Right ventricle myocardium superior (tissue), 1 donor: ENCODE measurements at places on chromosomes 11 and 22. TPM values are rescaled to one million over a fixed set of nuclear protein-coding genes. Genes with fewer than 3 reads are reported as not detected.

- DNase-seq: peak; percentile 64
These were observed 22.4 kb downstream of the TOM1 start for GRCh38 chr22:35322126-35322525.

DNA sequence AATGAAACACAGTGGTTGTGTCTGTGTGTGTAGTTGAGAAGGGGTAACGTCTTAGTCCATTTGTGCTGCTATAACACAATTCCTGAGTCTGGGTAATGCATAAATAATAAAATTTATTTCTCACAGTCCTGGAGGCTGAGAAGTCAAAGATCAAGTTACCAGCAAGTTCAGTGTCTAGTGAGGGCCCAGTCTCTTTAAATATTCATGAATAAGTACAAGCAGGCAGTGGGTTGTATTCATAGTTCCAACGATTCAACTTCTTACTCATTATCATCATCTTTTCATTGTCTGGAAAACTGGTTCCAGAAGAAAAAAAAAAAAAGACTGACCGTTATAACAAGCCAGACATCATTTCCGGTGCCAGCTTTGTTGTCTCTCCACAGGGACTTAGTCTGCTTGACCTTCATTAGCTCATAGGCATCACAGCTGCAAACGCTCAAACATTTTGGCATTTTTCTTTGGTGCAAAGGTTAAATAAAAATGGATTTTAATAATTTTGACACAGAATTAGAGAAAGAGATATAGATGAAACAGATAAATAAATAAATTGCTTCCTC lies 1297.5 kb downstream of the LRRC4C start:
- DNase-seq: peak; percentile 39

DNA sequence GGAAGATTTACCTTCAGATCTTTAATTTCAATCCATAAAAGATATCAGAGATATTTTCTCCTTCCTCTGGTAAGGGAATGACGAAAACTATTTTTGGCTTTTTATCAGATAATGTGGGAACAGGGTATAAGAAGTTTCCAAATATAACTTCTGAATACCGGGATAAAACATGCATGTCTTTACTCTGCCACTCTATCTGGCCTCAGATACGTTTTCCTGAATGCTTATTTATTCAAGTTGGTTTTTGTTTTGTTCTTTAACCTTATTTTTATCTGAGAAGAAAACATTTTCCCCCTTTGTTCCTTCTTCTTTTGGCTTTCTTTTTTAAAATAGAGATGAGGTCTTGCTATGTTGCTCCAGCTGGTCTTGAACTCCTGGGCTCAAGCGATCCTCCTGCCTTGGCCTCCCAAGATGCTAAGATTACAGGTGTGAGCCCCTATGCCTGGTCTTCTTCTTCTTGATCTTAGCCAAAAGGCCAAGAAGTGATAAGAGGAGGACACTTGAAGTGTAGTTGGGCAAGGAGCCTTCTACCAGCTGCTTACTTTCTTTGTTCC lies 1.5 kb downstream of the SERPIND1 start:
- DNase-seq: no peak

DNA sequence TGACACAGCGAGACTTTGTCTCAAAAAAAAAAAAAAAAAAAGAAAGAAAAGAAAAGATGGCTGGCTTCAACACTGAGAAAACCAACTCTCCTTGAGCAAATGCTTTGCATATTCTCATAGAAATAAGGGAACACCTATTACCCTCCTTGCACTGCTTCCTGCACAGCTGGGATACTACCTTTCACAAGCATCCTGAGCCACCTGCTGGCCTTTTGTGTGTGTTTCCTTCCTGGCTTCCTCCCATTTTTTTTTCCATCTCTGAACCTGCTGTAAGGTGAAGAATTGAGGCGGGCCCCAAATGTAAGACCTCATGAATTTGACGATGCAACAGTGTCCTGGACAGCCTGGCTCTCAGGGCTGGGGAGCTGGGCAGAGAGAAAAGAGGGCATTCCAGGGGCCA lies 1.9 kb upstream of the RFPL3 start:
- DNase-seq: no peak

DNA sequence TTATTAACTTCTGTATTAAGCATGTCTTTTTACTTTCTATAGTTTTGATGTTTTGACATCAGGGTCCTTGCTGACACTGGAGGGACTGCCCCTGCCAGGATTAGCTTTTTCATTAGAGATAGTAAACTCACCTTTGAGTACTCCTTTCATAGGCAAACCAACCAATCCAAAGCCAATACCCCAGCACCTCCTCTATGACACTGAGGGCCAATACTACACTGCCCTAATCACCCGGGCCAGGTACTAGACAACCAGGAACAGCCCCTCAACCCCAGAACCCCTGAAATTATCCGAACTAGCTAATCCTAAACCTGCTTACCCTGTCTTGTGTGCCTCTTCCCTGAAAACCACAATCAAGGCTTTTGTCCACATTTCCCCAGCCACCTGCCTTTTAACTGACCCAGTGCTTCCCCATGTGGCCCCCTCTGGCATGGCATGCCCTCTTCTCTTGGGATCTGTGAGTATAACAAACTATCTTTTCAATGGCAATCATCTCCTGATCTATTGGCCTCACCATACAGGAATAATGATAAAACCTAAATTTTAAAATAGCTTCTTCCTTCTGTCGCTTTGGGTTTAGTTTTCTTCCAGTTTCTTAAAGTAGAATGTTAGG lies 31.2 kb downstream of the RAB6A start:
- DNase-seq: no peak

GRCh38 chr11:69205743-69206612 lies 50.2 kb downstream of the SMIM38 start:
- DNase-seq: no peak

DNA sequence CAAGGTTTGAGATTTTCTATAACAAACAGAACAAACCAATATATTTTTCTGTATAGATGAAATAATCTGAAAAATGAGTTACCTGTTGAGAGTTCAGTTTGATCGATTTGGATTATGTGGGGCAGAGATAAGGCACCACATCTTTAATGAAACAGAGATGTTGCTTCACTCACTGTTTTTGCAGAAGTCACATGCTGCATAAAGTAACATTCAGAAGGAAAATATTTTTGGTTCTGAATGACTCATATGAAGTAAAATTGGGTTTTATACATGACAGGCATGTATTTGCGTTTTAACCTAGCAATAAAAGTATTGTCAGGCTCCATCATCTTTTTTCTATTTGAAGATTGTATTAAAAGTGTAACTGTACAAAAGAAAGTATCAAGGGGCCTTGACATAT lies 77.8 kb downstream of the BBOX1 start:
- no peak for DNase-seq

- peak; percentile 84 for DNase-seq
These were observed 9.7 kb upstream of the MALAT1 start for GRCh38 chr11:65489035-65489705.

GRCh38 chr11:22666688-22667439 lies 453 bp downstream of the GAS2 start:
- peak; percentile 66 for DNase-seq

MS4A3 gene
- not detected for total RNA-seq

GRCh38 chr11:116517584-116517983 lies 255.2 kb downstream of the BUD13 start:
- no peak for DNase-seq

- no peak for DNase-seq
These were observed 13.4 kb downstream of the VWCE start for GRCh38 chr11:61281581-61282250.

PRODH gene
- 11.9 TPM for total RNA-seq

KLHL35 gene
- total RNA-seq: 0.48 TPM

DNA sequence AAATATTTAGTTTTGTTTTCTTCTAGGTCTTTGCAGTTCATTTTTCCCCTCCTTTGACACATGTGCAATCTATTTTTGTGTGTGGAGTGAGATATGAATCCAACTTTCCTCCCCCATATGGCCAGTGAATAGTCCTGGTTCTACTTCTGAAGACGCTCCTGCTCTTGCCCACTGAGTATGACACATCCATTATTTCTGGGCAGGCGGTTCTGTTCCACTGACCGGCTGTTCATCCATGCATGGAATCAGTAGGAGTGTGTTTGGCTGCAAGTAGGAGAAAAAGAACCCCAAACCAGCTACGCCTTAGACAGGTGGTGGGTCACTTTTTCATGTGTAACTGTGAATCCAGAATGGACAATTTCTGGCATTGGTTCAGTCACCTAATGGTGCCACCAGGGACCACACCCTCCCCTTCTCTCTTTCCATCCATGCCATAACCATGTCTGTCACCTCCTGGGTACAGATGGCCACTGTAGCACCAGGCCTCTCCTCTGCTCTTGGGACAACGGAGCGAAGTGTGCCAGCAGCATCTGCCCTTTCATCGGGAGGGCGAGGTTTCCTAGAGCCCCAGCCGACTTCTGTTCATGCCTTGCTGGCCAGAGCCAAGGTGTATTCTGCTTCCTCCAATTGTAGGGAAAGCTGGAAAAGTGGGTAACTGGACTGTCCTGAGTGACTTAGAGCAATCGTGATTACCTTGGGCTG lies 67.4 kb upstream of the SLC22A12 start:
- no peak for DNase-seq

- DNase-seq: no peak
These were observed 3.6 kb upstream of the SLC5A4 start for GRCh38 chr22:32258791-32259190.

B4GALNT4 gene
- 0.94 TPM for total RNA-seq

PGA4 gene
- total RNA-seq: 0.83 TPM

DNA sequence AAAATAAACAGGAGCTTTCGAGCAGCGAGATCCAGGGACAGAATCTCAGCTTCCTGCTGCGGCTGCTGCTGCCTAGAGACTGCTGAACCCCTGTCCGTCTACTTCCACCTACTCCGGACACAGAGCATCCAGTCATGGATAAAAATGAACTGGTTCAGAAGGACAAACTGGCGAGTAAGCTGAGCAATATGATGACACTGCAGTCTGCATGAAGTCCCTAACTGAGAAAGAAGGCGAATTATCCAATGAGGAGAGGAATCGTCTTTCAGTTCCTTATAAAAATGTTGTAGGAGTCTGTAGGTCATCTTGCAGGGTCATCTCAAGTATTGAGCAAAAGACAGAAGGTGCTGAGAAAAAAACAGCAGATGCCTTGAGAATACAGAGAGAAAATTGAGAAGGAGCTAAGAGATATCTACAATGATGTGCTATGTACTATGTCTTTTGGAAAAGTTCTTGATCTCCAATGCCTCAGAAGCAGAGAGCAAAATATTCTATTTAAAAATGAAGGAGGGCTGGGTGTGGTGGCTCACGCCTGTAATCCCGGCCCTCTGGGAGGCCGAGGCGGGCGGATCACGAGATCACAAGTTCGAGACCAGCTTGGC lies 11.1 kb upstream of the MS4A2 start:
- no peak for DNase-seq

TANGO2 gene
- total RNA-seq: 62.3 TPM

- DNase-seq: no peak
These were observed 15.9 kb downstream of the GNAZ start for GRCh38 chr22:23086263-23086662.
